ENCODE measurements at places on chromosomes 16 and 17. TPM values are rescaled to one million over a fixed set of nuclear protein-coding genes. Genes with fewer than 3 reads are reported as not detected.

Gene IL21R
- 0.26 TPM for polyA plus RNA-seq

Gene KRT15
- 1.4 TPM for polyA plus RNA-seq

DNA sequence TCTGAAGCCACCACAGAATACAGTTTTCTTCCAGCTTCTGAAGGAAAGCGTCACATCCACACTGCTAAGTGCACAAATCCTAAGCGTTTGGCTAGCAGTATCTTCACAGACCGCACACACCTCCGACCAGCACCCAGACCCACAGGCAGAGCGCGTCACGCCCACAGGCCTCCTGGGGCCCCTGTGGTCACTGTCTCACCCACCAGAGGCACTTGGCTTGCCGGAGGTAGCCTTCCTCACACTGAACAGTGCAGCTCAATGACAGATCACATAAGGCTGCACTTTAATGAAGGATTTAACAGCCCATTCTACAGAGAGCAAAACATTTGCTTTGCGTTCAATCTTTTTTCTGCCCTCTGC, 21.2 kb downstream of the SPHK1 start:
- DNase-seq = no peak

GRCh38 chr17:80762076-80762475, 217.4 kb downstream of the RPTOR start:
- no peak for DNase-seq

DNA sequence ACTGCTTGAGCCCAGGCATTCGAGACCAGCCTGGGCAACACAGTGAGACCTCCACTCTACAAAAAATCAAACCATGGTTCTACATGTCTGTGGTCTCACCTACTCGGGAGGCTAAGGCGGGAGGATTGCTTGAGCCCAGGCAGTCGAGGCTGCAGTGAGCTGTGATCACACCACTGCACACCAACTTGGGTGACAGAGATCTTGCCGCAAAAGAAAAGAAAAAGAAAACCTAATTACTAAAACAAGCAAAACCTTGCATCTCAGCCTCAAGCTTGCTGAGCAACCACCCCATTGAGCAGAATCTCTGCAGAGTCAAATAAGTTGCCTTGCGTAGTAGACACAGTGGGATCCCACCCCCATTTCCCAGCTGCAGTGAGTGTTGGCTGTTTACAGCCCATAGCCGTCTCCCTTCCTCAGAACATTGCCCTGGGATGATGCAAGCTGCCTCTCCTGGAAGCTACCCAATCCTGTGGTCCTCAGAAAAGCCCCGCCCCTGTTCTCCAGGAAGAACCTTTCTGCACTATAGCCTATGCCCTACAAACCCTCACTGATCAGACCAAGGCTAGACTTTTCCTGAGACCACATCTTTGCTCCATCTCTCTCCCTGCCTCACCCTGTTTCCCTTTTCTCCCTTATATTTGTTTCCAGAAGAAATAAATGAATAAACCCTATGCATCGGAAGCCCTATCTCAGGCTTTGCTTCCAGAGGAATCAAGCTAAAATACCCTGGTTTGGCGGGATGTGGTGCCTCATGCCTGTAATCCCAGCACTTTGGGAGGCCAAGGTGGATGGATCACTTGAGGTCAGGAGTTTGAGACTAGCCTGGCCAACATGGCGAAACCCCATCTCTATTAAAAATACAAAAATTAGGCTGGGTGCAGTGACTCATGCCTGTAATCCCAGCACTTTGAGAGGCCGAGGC, 16.7 kb upstream of the ERN2 start:
- DNase-seq = no peak

DNA sequence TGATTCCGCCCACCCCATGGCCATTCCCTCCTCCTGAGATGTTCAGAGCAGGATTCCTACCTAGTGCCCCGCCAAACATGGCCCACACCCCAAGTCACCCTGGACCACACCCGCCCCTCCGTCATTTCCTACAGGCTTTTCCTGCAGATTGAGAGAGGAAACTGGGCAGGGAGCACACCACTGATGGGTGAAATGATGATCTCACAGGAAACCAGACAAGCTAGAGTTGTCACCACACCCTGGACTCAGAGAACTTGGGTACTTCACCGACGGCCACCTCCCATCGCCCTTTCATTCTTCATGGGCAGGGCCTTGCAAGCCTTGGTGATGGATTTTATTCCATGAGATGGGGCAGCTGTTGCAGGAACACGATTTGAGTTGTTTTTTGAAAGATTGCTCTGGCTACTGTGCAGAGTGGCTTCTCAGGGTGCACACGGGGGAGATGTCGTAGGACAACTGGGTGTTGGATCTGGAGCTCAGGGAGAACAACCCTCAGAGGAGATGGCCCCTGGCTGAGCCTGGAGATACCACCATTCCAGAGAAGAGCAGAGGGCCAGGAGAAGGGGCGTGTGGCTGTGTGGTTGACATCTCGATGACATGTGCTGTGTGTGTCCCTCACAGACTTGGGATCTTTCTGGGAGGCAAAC, 7.4 kb upstream of the B9D1 start:
- no peak for DNase-seq

DNA sequence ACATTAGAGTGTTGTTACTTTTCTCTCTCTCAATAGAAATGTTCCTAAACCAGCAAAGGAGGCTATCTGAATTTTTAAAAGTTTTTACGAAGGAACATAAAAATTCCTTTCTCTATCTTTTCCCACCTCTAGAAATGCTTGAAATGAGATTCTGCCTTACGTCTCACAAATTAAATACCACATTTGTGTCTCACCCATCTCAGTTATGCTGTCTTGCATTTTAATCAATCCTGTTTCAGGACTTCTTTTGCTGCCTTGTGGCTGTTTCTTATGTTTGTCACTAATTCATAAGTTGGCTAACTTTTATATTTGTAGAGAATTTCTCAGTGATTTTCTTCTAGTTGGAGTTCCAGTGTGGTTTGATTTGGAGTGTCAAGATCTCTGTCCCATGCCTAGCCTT, 3.5 kb downstream of the OMG start:
- DNase-seq = no peak

DNA sequence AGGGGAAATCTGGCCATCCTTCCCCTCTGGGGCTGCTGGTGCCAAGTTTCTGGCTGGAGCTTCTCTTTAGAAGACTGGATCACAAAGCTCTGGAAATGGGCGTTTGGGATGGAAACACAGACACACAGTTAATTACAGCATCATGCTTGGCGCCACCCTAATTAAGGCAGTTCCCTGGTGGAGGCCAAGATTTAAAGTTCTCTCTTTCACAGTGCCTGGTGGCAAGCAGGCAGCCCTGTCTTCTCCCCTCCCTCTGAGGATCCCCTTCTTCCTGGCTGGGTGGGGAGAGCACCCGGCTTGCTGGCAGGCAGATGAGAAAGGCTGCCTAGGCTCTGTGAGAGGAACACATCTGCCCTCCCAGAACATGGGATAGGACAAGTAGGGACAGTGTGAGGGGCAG, 59.0 kb upstream of the NKD1 start:
- DNase-seq = no peak

DNA sequence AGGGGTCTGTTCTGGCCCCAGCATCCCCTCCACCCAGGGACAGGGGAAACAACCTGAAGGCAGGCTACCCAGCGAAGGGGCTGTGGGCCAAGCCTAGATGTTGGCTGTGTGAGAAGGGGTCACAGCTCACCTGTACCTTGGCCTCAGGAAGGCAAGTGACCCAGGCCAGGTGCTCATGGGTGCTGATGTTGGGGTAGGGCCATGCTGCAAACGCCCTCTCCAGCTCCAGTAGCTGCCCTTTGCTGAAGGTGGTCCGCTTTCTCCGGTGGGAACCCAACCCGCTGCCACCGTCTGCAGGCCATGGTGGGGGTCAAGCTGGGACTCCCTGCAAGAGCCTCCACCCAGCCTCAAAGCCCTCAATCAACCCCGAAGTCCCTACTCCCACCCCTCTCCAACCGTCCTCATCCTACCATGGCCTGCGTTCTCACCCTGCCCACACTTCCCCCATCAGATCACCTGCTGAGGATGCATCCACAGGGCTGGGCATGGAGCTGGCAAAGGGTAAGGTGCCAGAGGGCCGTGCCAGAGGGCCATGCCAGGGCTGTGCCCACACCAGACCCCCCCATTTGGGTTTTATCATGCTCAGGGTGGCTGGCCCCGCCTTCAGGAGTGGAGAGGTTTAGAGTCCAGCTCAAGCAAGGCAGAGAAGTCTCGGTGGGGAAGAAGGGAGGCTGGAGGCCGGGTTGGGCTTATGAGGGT, at the start of gene SEBOX:
Gene SEBOX, minus strand, starts transcription at position 535 of the 699 bp plus-strand sequence. Its CDS starts 48 bp downstream, at position 487.
- DNase-seq = no peak

- no peak for DNase-seq
Measured at GRCh38 chr16:86020971-86021370, 122.0 kb downstream of the IRF8 start.

DNA sequence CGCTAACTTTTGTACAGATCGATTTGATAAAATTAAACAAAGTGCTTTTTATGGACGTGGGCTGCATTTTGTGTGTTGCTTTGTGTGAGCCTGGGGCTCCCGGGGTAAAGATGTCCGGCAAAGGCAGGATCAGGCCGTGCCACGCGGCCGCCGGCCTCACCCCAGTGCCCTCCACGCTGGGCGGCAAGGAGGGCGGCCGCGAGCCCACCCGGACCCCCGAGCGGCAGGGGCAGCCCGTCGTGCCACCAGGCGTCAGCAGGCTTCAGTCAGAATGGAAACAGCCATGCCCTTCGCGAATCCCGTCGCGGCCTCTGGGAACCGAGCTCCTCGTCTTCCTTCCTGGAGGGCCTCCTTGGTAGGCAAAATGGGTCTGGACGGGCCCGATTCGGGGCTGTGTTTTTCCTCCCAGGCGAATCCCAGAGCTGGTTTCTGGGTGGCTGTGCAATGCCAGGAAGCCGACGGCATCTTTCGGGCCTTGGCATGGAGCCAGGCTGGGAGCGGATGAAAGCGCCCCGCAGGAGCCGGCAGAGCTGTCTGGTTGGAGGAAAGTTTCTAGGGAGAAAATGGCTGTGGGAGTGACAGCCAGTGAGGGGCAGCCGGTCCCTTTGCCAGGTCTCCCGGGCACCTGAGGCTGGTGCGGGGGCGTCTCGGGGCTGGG, 5.5 kb downstream of the SOX8 start:
- DNase-seq = no peak

GRCh38 chr16:28610595-28611191, 849 bp upstream of the SULT1A1 start:
- DNase-seq = no peak

GRCh38 chr16:50735629-50736122, 6.2 kb upstream of the CYLD start:
- no peak for DNase-seq

DNA sequence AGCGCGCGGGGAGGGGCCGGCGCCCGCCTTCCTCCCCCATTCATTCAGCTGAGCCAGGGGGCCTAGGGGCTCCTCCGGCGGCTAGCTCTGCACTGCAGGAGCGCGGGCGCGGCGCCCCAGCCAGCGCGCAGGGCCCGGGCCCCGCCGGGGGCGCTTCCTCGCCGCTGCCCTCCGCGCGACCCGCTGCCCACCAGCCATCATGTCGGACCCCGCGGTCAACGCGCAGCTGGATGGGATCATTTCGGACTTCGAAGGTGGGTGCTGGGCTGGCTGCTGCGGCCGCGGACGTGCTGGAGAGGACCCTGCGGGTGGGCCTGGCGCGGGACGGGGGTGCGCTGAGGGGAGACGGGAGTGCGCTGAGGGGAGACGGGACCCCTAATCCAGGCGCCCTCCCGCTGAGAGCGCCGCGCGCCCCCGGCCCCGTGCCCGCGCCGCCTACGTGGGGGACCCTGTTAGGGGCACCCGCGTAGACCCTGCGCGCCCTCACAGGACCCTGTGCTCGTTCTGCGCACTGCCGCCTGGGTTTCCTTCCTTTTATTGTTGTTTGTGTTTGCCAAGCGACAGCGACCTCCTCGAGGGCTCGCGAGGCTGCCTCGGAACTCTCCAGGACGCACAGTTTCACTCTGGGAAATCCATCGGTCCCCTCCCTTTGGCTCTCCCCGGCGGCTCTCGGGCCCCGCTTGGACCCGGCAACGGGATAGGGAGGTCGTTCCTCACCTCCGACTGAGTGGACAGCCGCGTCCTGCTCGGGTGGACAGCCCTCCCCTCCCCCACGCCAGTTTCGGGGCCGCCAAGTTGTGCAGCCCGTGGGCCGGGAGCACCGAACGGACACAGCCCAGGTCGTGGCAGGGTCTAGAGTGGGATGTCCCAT, 232.8 kb downstream of the SEC14L1 start:
- peak; percentile 75 for DNase-seq

DNA sequence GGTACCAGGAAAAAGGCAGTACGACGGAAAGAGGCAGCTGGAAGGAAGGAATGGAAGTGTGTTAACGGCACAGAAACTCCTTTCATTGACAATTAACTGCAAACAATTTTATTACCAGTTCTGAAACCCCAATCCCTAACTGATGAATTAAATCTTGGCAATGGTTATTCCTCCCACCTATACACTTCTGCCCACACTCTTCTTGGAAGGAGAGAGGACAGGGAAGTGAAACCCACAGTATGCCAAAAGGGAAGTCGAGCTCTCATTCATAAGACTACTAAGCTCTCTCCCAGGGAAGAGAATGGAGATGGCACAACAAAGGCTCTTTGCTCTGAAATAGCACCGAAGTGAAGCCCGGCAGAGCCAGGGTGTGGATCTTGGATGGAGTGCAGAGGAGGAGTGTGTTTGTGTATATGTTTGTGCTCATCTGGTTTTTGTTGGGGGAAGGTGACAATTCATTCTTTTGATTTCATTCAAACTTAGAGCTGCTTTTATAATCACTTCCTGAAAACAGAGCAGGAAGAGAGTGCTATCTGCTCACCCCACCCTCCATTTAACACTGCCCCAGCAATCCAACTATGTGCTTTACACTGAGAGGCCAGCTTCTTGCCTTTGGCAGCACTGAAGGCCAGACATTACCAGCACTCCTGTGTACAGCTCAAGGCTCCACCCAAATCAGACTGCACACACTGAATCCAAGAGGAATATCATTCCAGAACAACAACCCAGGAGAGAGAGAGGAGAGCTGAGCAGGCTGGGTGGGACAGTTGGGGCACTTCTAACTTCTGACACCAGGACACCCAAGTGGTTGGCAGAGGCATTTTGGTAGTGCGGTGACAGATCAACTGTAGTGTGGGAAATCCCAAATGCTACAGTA, 68.7 kb downstream of the HIC1 start:
- DNase-seq = peak; percentile 77

GRCh38 chr17:8896087-8896486, 28.6 kb upstream of the PIK3R6 start:
- no peak for DNase-seq
